ENCODE measurements at places on chromosomes 2 and 18.

- no peak for DNase-seq
These were observed 165.5 kb upstream of the ACVR2A start for GRCh38 chr2:147679191-147679954.

DNA sequence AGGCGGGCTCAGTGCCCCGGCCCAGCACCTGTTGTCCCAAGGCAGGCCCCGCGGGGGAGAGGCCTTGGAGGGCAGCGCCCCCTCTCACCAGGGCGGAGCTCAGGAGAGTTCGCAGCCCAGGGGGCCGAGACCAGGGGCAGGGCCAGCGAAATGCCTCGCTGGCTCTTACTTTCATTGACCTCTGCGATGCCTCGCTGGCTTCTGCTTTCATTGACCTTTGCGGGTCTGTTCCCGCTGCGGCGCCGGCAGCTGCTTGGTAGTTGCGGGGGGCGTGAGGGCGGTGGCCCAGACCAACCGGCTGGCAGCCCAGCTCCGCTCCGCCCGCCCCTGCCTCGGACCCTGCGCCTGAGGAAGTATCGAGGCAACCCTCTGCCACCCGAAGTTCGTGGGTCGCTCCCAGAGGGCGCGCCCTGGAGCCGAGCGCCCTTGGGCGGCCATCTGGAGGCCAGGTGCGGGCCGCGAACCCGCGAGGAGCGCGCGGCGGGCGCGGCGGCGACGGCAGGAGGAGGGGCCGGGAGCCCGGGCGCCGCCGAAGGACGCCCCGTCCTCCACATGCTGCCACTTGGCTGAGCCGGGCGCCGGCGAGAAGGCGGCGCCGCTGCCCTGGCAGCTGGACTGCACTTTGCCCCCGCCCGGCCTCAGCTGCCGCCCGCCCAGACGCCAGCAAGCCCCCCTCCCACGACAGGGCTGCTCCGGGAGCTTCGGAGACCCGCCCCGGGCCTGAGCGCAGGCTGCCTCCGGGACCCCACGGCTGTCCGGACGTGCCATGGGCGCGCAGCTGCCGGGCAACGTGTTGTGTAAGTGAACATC lies 118.0 kb upstream of the MSTN start:
- no peak for DNase-seq

DNA sequence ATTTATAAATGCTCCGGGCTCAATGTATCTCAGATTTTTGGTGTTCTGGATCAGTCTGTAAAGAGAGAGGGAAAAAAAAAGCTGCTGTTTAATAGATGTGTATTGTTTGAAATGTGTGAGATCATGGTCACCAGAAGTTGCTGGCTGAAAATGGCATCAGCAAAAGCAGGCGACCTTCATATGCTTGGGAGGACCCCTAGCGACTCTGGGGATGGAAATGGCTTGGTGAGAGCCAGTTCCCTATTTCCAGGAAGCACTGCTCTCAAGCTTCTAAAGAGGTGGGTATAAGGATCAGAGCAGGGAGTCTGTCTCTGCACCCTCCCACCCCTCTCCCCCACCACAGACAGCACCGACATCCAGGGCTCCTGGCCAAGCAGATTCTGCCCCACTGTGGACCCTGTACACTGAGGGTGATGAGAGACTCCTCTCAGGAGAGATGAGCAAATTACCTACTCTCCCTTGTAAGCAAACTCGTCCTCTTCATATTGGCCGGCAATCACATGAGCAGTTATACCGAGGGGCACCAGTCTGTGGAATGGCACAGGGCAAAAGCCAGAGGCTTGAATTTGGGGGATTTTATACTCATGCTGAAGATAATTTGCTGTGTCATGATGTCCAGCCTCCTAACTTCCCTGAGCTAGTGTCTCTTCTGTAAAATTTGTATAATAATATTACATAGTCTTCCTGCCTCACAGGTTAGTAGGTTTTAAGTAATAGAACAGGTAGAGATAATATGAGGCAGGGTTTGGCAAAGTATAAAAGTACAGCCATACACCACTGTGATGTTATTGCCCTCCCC lies 29.6 kb downstream of the LHCGR start:
- no peak for DNase-seq

- DNase-seq: no peak
These were observed 504.2 kb downstream of the EIPR1 start for GRCh38 chr2:2873450-2873811.

DNA sequence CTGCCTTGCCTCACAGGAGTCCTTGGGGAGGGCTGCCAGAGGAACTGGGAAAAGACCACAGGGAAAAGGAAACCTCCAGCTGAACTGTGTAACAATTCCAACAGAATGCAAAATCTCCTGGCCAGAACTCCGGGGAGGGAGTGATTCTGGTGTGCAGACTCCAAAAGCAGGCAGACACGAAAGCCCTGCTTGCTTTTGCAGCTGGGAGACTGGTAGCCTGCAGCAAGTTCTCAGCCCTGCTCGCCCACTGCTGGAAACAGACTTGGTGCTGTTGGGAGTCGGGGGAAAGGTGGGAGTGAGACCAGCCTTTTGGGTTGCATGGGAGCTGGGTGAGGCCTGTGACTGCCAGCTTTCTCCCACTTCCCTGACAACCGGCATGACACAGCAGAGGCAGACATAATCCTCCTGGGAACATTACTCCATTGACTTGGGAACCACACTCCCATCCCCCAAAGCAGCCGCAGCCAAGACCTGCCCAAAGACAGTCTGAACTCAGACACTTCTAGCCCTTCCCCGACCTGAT lies 26.0 kb upstream of the NMI start:
- no peak for DNase-seq

DNA sequence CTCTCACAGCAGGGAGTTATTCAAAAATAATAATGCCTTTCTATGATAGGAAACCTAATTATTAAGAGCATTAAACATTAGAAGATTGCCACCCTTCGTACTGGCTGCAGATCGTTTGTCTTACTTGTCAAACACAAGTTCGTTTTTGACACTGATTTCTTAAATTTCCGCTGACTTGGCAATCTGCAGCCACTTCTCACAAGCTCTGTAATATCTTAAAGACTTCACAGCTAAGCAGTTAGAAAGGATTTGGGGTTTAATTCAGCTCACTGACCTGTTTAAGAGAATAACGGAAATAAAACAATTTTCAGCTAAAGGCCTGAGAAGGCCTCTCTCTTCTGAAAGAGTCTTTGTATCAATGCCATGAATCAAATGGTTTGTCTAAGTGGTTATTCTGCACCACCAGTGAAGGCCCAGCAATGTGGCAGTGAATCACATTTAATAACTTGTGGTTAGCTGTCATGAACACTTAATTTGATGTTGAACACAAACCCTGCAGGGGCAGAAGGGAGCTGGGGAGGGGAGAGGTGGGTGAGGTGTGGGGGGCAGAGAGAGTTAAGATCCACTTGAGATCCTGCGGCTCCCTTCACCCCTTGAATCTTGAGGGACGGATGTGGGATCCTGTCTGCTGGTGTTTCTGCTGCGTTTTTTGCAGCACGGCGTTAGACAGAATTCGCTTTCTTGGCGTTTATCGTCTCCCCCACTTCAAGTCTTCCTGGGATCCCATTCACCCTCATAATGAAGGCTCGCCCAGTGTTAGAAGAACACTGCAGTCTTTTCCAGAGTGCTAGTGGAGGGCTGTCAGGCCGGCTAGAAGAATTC lies 145.4 kb upstream of the SATB2 start:
- no peak for DNase-seq

GRCh38 chr2:1995987-1996386 lies 251.7 kb upstream of the PXDN start:
- DNase-seq: no peak

DNA sequence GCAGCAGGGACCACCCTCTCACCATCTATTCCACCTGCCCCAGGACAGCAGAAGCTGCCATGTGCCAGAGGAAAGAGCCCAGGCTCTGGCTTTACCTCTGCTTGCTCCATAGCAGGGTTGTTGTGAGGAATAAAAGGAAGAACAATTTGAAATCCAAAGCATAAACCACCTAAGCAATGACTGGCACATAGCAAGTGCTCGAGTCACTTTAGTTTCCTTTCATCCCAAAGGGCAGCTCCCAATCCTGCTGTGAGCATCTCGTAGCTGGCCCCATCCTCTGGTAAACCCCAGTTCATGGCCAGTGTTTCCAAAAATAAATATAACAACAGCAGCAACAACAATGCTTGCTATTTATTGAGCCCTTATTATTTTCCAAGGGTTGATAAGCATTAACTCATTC lies 923.5 kb downstream of the EPHA4 start:
- no peak for DNase-seq

GRCh38 chr2:37934591-37935513 lies 9.8 kb downstream of the RMDN2 start:
- DNase-seq: no peak

GRCh38 chr2:161432107-161432506 lies 16.0 kb downstream of the TBR1 start:
- no peak for DNase-seq

DNA sequence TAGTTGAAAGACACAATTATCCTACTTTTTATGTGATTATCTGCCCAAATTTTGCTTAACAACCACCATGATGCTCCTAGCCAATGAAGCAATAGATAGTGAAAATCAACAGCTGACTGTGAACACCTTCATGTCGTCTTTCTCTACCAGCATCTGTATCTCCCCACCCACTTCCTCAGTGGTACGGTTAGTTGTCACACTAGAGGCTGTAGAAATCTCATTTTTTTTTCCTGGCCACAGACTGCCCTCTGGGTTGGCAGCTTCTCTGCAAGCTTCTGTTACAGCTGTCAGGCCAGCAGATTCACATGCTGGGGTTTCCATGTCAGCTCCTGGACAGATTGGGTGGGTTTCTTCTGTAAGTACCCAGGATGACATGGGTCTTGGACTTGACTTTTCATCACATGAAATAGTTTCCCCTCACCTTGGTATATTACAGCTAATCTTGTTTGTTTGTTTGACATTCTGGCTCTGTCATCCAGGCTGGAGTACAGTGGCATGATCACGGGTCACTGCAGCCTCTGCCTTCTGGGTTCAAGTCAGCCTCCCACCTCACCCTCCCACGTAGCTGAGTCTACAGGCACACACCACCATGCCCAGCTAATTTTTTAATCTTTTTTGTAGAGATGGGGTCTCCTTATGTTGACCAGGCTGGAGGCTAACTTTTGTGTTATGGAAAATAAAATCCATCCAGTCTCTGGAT lies 24.3 kb downstream of the STAT4 start:
- DNase-seq: no peak

DNA sequence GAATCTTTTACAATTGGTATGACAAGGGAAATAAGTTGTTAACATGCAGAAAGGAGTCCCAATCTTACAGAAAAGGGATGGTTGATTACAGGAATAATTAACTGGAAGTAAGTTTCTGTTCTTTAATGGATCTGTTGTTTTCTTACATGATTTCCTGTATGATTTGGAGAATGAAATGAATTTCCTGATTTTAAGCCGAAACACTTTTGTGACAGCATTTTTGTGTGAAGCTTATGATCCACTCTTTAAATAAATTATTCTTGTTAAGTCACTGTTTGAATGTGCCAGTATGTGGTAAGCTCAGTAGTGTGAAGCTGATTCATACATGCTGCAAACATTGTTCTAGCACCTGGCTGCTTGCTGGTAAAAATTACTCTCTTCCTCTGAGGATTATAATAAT lies 516.2 kb downstream of the DCDC2C start:
- no peak for DNase-seq

- DNase-seq: no peak
These were observed 49.9 kb downstream of the PLEKHA3 start for GRCh38 chr2:178530131-178530530.

DNA sequence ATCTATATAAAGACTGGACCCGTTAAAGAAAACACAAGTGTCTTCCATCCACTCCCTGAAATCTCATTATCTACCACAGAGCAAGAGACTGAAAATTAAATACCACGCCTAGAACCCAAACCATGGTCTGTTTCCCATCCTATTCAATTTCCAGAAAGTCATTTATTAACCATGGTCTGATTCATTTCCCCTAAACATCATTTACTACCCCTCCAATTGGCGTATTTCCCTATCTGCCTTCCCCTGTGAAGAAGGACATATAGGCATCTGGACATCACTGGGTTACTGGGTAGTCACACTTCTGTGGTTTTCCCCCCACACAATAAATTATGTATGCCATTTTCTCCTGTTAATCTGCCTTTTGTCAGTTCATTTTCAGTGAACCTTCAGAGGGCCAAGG lies 30.8 kb downstream of the CCDC93 start:
- DNase-seq: no peak

DNA sequence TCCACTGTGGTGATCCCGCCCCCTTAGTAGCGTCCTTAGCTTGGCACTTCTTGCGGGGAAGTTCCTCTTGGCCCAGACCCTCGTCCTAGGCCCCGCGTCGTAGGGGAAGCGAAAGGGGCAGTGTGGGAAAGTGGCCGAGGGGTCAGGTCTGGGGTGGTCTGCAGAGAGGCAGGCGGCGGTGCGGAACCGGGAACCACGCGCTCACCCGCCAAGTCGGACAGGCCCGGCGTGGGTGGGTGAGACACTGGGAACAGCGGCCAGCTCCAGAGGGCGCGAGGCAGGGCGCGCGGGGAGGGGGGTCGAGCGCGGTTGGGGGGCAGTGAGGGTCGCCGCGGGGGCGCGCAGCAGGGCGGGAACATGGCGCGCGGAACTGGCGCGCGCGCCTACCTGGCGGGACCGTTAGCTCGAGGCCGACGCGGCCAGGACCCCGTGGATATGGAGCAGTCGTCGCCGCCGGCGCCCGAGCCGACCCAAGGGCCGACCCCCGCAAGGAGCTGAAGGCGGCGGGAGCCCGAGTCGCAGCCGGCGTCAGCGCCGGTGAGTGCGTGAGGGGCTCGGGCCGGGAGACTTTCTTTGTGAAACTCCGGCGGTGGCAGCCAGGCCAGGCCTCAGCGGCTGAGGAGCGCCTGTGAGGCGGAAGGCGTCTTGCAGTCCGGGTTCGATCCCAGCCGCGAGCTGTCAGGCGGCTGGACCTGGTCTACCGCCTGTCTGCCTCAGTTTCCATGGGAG lies 2896.7 kb upstream of the TEKT4 start:
- no peak for DNase-seq

- no peak for DNase-seq
These were observed 243.7 kb downstream of the LTBP1 start for GRCh38 chr2:33190393-33190937.
